ENCODE measurements at places on chromosomes 12 and 14.

DNA sequence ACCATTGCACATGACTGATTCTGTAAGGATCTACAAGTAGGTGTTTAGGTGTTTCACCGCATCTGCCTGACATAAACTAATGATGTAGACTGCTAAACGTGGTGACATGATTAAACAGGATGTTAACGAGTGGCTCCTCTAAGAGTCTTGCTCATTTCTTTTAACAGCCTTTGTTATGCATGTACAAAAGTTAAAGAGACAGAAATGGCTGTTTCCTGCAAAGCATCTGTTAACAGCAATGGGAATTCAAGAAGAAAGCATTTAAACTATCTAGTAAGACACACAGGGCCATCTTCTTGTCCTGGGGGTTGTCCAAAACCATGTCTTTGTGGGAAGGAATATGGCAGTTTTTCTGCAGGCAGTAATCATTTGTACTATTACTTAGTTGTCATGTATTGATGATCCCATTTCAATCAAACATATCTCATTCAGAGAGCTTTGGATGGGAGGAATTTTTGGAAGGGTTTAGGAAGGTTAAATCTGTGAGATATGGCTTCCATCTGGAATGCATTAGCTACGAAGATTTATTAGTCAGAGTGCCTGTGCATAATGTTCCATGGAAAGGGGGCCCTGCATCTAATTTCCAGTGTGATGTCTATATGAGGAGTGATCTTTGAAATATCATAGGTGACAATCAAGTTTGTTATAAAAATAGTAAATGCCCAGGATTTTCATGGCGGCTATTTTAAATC is 495.1 kb downstream of the EGLN3 start:
- DNase-seq = no peak

DNA sequence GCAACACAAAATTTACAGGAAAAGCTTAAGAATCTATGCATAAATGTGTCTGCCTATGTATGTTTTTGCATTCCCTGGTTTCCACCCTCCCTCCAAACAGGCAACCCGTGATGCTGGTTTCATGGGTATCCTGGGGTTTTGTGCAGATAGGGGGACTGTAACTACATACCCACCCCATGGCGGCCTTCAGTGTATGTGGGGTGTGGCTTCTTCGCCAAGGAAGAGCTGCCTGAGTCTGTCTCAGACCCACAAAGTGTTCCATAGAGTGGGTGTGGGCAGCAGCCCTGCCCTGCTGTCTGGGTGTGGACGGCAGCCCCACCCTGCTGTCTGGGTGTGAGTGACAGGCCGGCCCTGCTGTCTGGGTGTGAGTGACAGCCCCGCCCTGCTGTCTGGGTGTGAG is 174.8 kb downstream of the ADGRD1 start:
- DNase-seq = no peak

GRCh38 chr14:25696176-25696575 is 646.2 kb upstream of the STXBP6 start:
- no peak for DNase-seq

- DNase-seq = no peak
Observed at GRCh38 chr14:66405158-66405557, 81.0 kb upstream of the CCDC196 start.

DNA sequence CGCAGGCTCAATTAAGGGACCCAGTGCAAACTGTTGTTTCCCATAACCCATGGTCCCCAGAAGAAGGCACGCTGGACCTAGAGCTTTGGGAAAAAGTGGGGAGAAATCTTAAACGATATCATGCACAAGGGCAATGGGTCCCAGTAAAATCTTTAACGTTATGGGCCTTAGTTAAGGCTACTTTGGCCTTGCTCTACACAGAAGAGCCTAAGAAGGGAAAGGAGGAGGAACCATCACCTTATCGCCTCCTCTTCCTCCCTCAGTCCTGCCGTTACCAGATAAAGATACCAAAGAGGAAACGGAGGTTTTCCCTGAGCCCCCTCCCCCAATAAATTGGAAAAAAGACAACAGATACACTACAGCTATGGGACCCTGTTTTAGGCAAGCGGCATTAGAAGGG is 116.9 kb downstream of the PPHLN1 start:
- DNase-seq = no peak

DNA sequence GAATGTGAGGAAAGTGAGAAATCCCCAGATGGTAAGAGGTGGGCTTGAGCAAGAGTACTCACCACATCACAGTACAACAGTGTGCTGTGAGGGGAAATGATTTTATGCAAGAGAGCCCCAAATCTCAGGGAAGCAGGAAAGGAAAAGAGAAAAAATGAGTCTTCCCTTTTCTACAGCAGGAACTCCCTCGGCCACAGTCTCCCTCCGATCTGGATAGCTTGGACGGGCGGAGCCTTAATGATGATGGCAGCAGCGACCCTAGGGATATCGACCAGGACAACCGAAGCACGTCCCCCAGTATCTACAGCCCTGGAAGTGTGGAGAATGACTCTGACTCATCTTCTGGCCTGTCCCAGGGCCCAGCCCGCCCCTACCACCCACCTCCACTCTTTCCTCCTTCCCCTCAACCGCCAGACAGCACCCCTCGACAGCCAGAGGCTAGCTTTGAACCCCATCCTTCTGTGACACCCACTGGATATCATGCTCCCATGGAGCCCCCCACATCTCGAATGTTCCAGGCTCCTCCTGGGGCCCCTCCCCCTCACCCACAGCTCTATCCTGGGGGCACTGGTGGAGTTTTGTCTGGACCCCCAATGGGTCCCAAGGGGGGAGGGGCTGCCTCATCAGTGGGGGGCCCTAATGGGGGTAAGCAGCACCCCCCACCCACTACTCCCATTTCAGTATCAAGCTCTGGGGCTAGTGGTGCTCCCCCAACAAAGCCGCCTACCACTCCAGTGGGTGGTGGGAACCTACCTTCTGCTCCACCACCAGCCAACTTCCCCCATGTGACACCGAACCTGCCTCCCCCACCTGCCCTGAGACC is 7.8 kb downstream of the ATN1 start:
- no peak for DNase-seq

- DNase-seq = no peak
Observed at GRCh38 chr12:52871291-52872039, 22.7 kb upstream of the KRT78 start.

- no peak for DNase-seq
Observed at GRCh38 chr12:120262852-120263747, 2.4 kb downstream of the PXN start.

DNA sequence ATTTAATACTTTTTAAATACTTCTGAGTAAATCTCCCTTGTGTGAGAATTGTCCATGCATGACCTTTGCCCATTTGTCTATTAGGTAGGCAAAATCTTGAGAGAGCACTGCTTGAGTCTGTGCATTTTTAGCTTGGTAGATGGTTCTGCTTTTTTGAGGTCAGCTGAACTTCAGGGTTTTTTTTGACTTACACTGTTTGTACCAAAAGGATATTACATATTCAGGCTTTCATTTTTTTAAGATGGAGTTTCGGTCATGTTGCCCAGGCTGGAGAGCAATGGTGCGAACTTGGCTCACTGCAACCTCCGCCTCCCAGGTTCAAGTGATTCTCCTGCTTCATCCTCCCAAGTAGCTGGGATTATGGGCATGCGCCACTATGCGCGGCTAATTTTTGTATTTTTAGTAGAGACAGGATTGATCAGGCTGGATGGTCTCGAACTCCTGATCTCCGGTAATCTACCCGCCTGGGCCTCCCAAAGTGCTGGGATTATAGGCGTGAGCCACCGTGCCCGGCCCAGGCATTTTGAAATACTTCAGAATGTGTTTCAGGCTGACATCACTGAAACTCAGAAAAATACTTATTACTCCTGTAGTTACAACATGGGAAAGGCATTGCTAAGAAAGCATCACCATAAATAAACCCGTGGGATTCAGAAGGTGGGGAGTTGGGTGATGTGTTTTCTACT is 11.1 kb downstream of the RASSF3 start:
- no peak for DNase-seq

DNA sequence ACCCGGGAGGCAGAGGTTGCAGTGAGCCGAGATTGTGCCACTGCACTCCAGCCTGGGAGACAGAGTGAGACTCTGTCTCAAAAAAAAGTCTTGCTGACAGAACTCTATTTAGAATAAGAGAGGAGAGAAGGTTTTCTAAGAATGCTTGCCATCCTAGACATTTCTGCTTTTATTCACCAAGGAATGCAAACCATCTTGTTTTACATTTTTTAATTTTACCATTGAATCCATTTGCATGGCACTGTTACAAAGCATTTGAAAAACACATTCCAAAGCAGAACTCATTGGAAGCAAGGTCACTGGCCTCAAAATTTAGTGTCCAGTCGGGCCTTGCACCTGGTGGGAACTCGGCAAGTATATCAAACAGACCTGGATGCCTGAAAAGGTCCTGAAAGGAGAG is 44.2 kb upstream of the RASSF3 start:
- no peak for DNase-seq

DNA sequence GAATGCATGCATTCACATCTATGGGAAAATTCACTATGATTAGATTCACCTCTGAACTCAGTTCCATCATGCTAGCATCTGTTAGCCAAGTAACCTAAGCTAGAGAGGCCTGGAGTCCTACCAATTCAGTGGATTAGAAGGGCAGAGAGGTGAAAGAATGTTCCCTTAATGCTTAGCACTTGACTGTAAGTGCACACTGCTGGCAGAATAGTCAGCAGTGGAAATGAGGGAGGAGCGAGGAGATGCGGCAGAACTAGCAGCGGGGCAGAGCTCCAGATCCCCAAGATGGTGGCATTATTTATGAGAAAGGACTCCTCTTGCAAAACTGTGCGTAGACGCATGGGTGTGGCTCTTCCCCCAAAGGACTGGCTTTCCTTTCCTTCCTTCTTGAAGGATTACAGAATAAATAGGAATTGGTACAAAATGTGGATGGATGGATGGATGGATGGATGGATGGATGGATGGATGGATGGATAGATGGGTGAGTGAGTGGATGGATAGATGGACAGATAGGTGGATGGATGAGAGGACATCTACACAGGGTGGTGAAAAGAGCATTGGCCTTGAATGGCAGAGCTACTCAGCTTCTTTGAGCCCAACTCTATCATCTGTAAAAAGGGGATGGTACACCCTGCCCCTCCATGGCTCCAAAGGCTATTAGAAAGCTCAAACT is 227.2 kb downstream of the CHST11 start:
- DNase-seq = no peak

GRCh38 chr12:31970199-31970598 is 11.0 kb downstream of the RESF1 start:
- no peak for DNase-seq
